ENCODE measurements at places on chromosomes 4 and X.

DNA sequence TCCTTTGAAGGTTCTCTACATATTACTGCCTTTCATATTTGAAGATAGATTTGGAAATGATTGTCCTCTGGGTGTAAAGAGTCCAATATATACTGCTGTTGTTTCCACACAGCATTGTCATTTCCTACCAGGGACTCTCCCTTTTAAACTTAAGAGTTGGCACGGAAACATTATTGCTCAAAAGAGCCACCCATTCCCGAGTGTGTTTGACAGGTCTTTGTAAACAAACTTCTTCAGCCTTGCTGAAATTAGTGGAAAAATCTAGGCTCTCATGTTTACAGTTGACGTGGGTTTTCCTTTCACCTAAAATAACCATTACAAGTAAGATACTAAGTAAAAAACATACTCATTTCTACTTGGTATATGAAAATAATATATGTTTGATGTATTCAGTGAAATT lies 111.4 kb upstream of the LIMCH1 start:
- DNase-seq = no peak

GRCh38 chr4:153438916-153439756 lies 27.0 kb upstream of the TMEM131L start:
- DNase-seq = no peak

DNA sequence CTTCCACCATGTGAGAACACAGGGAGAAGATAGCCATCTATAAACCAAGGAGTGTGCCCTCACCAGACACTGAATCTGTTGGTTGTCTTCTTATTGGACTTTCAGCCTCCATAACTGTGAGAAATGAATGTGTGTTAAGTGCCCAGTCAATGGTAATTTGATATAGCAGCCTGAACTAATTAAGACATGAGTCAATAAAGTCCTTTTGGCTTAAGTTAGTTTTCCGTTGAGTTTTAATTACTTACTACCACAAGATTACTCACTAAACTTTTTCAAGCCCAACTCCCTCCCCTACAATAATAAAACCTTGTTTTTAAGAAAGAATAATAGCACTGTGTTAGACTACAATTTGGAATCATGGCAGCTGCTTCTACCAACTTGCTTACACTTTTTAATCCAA lies 324.2 kb downstream of the PCDH19 start:
- no peak for DNase-seq

GRCh38 chr4:112516471-112517066 lies 589 bp upstream of the NEUROG2 start:
- no peak for DNase-seq

GRCh38 chr4:161894014-161894413 lies 269.8 kb downstream of the FSTL5 start:
- DNase-seq = no peak

- no peak for DNase-seq
These were observed 14.8 kb upstream of the CUL4B start for GRCh38 chrX:120575379-120576114.

DNA sequence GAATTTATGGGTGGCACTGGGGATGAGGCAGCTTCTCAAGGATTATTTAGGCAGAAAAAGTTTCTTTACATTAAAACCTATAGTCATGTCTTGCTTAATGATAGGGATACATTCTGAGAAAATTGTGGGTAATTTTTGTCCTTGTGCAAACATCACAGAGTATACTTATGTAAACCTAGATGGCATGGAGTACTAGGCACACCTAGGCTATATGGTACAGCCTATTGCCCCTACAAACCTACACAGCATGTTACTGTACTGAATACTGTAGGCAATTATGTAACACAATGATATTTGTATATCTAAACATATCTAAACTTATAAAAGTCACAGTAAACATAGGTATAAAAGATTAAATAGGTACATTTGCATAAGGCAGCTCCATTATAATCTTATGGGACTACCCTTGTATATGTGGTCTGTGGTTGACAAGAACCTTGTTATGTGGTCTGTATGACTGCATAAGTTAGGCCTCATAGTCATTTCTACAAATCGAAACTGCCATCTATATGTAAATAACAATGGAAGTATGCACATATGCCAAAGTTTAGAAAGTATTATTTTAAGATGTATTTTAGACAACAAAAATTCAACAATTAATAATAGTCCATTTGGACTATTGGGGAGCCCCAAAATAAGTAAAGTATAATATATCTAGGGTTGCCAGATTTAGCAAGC lies 87.3 kb downstream of the CFAP299 start:
- DNase-seq = no peak

- no peak for DNase-seq
These were observed 160.9 kb downstream of the AFAP1 start for GRCh38 chr4:7778510-7779431.

DNA sequence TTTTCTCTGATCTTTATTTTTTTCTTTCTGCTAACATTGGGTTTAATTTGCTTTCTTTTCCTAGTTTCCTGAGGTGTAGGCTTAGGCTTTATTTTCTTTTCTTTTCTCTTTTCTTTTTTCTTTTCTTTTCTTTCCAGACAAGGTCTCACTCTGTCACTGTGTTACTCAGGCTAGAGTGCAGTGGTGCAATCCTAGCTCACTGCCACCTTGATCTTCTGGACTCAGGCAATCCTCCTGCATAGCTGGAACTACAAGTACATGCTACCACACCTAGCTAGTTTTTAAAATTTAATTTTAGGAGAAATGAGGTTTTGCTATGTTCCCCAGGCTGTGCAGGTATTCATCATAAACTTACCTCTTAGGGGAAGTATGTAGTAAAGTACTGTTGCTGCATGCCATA lies 197.8 kb upstream of the ANKRD50 start:
- no peak for DNase-seq

DNA sequence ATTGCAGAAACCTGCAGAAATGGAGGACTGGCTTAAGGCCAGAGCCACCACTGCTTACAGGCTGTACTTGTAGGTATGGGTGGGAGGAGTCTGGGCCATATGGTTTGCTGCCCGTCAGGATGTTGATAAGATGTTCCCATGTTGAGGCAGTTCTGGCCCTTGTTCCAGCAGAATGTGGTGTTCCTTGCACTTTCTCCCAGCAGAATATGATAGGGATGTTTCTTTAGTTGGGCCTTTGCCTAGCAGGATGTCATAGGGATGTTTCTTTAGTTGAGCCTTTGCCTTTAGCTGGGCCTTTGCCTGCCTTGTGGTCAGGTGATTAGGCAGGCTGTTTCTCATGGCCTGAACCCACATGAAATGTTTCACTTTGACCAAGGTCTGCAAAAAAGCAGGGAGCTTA lies 139.1 kb upstream of the PAQR3 start:
- no peak for DNase-seq

GRCh38 chr4:153344131-153345011 lies at the start of gene MND1:
MND1 (plus strand) TSS chr4:153344688; CDS start chr4:153344738, 50 bp downstream.
- no peak for DNase-seq

DNA sequence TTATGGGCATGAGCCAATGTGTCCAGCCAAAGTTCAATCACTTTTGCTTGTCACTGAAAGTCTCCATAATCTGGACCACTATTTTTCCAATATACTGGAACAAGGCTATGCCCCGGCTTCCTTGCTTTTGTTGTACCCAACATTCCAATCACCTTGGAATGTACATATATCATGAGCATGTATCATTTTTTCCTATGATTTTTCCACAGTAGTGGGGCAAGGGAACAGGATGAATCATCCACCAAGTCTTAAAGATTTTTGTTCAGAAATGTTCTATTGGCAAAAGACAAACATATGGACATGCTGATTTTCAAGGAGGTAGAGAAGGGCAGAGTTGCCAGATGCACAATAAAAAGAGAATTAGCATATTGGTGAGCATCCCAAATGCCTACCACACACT lies 548.1 kb upstream of the INTU start:
- DNase-seq = no peak

- no peak for DNase-seq
These were observed 6.8 kb downstream of the HNRNPDL start for GRCh38 chr4:82423245-82424054.

DNA sequence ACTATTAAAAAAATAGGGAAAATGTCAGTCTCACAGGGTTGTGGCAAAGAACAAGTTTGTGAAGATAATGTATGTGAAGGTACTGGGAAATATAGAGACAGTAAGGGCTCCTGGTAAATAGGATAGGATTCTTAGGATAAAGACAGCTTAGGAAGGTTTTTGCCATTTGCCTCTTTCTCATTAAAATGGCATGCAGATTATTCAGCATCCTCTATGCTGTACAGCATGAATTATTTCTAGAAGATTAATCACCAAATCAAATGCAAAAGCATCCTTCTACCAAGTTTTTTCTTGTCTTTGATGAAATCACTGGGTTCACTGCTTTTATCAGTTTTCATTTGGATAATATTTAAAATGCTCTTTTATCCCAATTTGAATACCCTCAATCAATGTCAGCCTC lies 142.8 kb downstream of the NDST3 start:
- no peak for DNase-seq

DNA sequence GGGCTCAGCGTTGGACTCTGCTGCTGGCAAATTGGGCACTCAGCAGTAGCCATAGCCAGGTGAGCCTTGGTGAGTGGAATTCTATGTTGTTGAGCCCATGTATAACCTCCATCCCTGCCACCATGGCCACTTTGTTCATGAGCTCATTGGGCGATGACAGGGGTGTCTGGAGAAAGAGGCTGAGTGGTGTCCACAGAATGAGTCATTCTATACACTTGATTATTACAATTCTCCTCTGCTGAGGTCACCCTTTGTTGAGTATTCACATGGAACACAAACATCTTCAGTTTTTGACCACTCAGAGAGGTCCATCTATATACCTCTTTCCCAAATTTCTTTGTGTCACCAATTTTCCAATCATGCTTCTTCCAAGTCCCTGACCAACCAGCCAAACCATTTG lies 1341.7 kb downstream of the PCDH7 start:
- DNase-seq = no peak
